T-helper 2 cell (primary cell): ENCODE measurements at places on chromosomes 7 and 10.

DNA sequence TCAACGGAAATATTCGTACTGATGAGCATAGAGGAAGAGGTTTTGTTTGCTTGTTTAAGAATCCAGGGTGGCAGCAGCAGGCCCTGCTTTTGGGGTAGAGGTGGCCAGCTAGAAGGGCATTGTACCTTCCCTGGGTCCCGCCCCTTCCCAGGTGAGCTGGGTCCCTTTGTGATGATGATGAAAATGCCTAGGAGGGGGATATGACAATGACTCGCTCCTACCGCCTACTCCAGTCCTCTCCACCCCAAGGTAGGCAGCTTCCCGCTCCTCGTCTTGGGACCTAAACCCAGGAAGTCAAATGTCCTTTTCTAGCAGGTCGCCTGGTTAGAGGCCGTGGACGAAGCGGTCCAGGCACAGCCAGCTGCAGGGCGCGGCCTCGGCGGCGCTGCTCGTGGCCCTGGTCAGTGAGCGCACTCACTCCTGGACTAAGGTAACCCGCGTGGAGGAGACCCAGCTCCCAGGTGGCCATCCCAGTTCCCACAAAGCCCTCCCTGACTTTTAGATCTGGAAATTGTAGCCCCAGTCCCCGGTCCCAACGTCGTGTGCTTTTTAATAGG, 141.4 kb downstream of the LSMEM1 start:
- no peak for DNase-seq

DNA sequence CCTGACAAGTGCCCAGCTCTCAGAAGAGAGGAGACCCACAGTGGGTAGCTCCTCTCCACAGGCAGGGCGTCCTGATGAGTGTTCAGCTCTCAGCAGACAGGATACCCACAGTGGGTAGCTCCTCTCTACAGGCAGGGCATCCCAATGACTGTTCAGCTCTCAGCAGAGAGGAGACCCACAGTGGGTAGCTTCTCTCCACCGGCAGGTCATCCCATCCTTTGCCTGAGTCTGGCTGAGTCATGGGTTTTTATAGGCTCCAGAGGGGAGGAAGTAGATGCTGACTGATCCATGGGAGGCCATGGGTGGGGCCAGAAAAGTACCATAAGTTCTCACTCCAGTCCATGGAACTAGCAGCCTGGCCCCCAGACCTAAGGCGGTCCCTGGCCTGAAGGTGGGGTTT, 18.5 kb downstream of the CFAP70 start:
- no peak for DNase-seq

DNA sequence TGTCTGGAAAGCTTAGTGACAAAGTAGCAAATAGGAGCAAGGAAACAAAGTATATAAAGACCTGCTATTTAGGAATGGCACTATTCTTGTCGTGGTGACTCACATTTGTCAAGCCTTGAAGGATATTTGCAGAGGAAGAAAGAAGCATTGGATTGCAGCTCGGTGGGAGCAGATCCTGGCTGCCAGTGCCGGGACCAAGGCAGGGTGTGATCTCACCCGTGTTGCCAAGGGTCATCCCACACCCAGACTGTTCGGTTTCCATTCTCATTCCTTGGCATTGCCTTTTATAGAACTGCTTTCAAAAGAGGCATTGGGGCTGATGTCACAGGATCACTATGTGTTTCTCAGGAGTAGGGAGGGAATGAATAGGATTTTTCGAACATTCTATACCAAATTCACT, 176.2 kb downstream of the GALNT17 start:
- no peak for DNase-seq

DNA sequence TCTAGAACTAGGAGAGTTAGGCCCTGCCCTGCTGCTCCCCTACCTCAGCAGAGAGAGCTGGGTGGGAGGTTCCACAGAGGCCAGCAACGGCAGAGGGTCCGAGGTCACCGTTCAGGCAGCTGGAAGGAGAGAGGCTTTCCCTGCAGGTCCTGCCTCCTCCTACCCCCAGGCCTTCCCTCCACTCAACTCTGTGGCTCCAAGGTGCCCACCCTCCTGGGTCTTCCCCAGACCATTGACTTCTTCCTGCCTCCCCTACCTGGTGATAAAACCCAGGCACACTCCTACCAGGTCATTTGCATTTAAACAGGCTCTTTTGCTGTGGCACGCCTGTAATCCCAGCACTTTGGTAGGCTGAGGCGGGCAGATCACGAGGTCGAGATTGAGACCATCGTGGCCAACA, 515.3 kb upstream of the FOXK1 start:
- DNase-seq = no peak

GRCh38 chr7:100642534-100642907, 1.2 kb upstream of the TFR2 start:
- no peak for DNase-seq

GRCh38 chr10:84798312-84798711, 469.9 kb downstream of the CCSER2 start:
- DNase-seq = no peak
